ENCODE measurements at places on chromosomes 11 and 22.

GRCh38 chr11:76512851-76513653, 68.2 kb downstream of the EMSY start:
- peak; percentile 1 for DNase-seq

GRCh38 chr11:122763108-122763507, 75.2 kb upstream of the CRTAM start:
- DNase-seq, result no peak

GRCh38 chr22:37043828-37044538, 7.6 kb upstream of the KCTD17 start:
- DNase-seq, result no peak

GRCh38 chr22:40258501-40258915, 80.8 kb downstream of the TNRC6B start:
- DNase-seq, result no peak

DNA sequence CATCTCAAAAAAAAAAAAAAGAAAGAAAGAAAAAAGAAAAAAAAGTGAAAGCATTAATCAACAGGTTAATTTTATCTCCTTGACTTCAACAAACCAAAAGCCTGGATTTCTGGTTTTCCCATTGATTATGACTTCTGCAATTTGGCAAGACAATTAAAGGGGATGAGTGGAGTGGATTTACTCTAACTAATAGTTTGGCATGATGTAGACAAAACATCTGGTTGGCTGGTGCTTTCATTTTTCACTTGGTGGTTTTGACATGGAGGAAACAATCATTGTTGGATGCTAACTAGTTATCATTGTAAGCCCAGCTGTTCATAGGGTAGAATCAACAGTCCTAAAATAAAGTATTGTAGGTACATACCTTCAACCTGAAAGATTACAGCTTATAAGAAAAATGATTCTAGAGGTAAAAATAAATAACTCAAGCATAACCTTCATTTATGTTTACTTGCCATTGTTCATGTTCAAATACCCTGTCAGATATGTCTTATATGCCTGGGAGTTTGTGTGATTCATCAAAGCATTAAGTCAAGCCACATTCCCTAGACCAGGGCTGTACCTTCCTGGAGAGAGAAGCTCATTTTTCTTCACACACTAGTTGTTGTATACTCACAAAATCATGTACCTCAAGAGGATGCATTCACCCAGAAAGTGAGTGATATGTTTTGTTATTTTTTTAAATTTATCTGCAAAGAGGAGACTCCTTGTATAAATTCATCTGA, 15.1 kb downstream of the FIBIN start:
- no peak for DNase-seq

GRCh38 chr22:27377501-27378295, 423.9 kb downstream of the MN1 start:
- DNase-seq, result peak; percentile 70

DNA sequence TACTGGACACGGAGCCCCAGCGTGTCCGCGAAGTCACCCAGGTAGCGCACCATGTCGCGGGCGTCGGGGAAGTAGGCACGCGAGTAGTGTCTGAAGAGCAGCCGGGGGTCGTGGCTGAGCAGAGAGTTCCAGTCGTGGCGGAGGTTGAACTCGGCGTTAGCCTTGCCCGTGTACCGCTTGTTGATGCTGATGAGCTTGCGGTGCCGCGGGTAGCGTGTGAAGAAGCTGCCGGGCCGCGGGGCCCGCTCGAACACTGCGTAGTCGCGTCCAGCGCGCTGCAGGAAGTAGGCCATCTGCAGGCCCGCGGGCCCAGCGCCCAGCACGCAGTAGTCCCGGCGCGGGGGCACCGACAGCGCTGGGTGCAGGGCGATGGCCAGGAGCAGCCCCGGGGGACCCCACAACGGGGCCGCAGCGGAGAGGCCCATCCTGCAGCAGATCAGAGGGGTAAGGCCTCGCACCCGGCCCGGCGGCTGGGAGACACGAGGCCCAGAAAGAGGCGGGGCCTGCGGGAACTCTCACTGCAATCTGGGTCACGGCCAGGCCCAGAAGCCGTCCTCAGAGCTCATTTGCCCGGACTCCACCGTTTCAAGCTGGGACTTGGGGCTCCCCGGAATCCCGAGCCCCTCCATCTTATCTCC, 723 bp downstream of the FOXRED2 start:
- DNase-seq, result no peak

GRCh38 chr11:133934599-133935550, 21.9 kb downstream of the IGSF9B start:
- DNase-seq, result no peak

DNA sequence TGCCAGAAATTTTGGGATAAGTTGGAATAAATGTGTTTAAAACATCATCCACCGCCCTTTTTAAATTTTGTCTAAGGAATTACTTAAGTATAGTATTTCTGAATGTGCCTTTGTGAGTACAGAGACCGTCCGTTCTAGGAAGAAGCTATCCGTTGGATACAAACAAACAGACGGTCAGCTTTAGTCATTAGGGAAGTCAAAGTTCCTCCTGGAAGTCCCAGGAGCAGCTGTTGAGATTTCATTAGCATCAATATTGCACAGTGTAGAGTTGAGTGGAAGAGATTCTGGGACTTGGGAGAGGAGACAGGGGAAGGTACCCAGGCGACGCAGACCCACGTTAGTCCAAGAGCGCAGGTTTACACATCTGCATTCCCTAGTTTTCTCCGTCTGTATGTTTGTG, 15.7 kb upstream of the ADSL start:
- no peak for DNase-seq

DNA sequence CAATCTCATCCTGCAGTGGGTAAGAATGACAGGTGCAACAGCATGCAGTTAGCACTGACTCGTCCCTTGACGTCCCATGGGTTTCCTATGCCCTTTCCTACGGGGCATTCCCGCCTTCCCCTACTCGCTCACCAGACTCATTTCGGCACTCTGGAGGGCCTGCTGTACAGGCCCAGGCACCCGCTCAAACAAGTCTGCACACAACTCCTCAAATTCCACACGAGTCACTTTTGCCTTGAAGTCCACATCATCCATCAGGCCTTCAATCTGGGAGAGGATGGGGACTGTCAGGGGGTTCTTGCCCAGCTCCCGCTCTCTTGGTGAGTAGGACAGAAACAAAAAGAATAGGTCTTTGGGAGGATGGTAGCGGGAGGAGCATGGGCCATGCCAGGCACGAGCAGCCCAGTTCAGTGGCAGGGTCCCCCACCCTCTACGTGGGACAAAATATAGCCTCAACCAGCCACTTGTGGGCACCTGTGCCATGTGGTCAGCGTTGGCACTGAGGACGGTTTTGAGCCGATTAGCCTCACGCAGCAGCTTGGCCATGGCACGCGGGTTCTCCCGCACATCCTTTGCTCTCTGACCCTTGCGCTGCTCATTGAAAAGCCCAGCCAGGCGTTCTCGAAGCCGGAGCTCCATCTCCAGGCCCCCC, 4.7 kb downstream of the HYOU1 start:
- no peak for DNase-seq

DNA sequence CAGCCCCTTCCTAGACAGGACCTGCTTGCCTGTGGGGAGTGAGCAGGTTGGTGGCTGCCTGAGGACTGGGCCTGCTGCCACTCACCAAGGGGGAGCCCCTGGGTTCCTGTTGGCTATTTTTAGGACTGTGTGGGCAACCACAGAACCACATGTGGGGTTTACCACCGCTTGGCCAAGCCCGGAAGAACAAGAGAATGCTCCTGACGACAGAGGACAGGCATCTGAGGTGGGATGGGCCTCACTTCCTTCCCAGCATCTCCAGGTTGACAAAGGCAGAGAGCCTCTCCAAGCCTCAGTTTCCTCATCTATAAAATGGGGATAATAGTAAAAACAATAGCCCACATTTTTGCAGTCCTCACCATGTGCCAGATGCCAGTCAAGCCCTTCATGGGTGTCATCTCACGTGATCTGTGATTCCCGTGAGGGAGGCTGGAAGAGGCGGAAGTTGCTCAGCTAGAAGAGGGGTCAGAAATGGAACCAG, 43.6 kb downstream of the LRRC32 start:
- DNase-seq, result no peak

DNA sequence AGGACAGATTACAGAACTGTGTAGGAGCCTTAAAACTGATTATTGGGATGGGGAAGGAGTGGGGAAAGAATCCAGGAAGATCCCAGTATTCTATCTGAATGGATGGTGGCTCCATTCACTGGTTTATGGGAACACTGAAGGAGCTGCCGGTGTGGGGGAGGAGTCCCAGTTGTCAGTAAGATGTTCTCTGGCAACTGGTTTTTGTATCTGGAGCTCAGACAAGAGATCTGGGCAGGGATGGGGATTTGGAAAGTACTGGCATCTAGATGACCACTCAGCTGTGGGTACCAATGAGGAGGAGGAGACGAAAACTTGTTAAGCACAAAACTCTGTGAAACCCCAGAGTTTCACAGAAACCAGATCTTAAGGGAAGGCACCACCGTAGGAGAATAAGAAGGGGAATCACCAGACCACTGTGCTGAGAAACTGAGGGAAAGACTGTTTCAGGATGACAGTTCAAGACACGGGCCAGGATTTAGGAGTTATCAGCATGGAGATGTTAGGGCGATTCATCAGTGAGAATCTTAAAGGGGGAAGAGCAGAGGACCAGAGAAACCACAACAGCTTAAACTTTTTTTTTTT, 28.1 kb downstream of the LDLRAD3 start:
- no peak for DNase-seq

- DNase-seq, result no peak
Observed at GRCh38 chr11:128525411-128526243, 61.7 kb downstream of the ETS1 start.

DNA sequence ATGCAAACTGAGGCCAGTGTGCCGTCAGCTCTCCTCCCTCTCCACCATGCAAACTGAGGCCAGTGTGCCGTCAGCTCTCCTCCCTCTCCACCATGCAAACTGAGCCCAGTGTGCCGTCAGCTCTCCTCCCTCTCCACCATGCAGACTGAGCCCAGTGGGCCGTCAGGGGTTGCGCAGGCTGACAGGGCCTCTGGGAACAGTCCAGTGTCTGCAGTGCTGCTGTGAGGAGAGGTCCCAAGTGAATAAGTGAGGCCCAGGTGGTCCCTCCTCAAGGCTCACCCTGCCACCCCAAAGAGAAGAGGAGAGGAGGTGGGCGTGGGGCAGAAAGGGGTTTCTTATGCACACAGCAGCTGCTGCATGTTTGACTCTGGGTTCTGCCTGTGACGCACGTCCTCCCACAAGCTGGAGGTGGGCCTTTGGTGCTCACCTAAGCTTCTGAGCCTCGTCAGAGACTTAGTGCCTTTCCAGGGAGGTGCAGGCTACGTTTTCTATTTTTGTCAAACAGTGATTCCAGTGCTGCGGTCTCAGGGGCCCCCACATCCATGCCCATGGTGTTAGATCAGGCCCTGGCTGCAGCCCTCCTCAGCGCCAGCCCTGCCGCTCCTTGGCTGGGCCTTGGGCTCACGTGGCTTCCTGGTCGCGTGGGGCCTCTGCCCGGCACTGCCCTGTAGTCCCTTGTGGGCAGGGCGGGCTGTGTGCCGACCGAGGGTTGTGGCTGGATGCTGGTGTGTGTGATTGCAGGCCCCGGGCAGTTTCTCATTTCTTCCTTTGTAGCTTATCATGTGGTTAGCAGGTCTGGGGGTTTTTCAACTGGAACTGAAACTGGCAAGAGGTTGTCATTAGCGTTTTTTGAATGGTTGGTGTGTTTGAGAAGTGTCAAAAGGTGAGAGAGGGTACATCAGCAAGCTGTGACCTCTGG, 7.1 kb downstream of the TPCN2 start:
- DNase-seq, result no peak

DNA sequence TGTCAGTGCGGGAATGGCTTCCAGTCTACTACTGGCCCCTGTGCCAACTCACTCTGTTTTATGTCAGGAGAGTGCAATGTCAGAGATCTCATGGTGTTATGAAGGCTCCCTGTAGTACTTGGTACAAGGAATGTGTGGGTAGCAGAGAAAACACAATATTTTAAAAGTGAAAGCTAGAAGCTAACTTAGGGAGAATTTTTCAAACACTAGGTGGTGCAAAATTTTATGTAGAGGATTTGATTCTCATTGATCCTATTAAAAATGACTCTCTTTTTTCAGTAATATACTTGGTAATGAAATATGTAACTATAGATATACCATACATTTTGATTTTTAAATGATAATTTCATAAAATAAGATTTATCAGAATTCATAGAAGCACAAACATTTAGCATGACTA, 134.7 kb downstream of the JRKL start:
- DNase-seq, result no peak

GRCh38 chr22:46534901-46535630, 2.4 kb downstream of the CELSR1 start:
- DNase-seq, result no peak

DNA sequence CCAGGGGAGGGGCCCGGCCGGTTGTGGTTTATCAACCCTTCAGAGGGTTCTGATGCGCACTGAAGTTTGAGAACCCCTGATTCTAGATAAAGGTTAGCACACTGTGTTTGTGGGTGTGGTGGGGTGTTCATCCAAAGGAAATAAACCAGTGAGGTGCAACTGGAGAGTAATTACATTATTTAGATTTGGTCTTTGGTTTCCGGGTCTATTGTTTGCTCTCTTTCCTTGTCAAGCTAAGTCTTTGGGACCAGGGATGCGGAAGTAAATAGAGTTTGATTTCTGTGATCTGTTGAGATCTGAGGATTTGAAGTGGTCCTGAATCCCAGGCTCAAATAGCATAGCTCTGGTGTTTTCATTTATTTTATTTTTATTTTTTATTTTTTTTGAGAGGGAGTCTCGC, 50.5 kb upstream of the CLMP start:
- DNase-seq, result no peak

DNA sequence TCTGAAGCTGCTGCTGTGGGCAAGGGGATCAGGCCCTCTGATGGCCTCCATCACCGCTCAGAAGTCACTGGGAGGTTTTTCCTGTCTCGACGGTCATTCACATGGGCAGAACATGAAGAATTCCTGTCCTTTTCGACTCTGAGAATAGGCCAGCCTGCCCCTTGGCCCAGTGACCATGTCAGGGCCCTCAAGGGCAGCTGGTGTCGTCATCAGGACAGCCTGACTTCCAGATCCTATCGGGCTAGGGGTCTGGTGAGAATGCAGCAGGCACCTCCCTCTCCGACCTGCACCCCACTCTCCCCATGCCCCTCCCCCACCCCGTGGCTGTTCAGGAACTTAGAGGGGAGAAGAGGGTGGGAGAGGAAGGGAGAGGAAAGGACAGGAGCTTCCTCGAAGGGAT, 3.6 kb downstream of the TP53I11 start:
- DNase-seq, result no peak

GRCh38 chr11:92907671-92908070, 61.8 kb upstream of the MTNR1B start:
- DNase-seq, result no peak

DNA sequence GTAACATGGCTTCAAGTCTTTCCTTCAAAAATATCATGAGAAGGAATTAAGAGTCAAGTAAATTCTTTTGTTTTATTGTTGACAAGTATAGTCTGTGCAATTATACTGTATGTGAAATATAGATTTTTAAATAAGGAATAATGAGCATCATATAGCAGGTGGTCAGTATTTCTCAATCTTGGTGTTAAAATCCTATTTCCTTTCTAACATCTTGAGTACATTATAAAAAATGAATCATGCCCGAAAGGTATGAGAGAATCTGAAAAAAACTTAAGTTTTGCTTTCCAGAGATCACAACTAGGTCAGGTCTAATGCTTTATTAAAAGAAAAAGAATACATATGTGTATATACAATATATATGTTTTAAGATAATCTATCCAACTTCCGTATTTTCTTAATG, 53.1 kb downstream of the KIF18A start:
- no peak for DNase-seq
